IMR-90 (cell line): ENCODE measurements at places on chromosomes 6 and 20. TPM values are rescaled to one million over a fixed set of nuclear protein-coding genes. Genes with fewer than 3 reads are reported as not detected.
A peak's percentile ranks its signal among the peaks of the same experiment; 100 is the strongest.

DNA sequence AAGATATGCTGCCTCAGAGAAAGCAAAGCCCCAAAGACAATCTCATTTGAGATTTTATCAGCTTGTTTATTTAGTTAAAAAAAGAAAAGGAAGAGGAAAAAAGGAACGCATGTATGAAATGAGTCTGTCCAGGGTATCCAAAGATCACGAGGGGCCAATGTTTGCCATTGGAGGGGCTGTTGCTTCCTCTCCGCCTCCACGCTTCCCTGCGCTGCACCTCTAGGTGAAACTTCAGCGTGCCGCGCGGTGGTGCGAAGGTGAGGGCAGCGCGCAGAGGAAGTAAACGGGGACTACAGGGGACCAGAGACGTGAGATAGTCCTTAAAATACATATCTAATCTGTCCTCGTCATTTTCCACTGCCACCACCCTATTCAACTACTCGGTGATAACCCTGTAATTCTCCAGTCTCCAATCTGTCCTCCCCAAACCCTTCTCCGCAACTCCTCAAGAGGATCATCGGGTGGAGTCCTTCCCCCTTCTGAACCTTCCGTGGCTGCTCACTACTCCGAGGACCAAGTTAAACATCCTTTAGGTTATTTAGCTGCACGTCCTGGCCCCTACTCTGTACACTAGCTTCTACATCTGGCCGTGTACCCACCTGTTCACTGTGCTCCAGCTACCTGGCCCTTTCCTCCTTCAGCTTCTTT lies 1.1 kb upstream of the DCBLD1 start:
- DNase-seq, result no peak
- no peak overlapping the region for H3K4me3 ChIP-seq
- H3K27me3 ChIP-seq, result no peaks in the 10 kb centered on the region
- H3K4me1 ChIP-seq, result no peaks in the 10 kb centered on the region; the same call in 1 of the 2 replicates

- no peaks in the 10 kb centered on the region for H3K27me3 ChIP-seq
- H3K36me3 ChIP-seq, result no peaks in the 10 kb centered on the region
- H3K4me3 ChIP-seq, result no peak overlapping the region
- H3K4me1 ChIP-seq, result peaks cover 21% of the 10 kb centered on the region
Measured at GRCh38 chr6:125104425-125104824, 49.1 kb upstream of the TPD52L1 start.

DNA sequence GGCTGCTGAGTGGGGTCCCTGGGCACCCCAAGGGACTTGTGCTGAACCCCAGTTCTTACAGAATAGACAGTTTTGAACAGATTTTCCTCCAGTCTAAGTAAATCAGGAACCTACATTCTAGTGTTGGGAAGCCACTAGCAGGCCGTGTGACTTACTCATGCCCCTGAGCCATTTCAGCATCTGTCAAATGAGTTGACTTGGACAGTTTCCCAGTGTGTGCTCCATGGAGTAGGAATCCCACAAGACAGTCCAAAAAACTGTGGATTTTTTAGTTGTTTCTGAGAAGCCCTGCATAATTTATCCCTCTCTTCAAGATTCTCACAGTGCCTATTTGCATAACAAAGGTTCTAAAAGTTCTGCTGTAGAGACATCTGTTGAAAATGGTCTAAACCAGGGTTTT lies 2.1 kb downstream of the GABRR2 start:
- DNase-seq, result peak; percentile 92
- no peak overlapping the region for H3K4me3 ChIP-seq
- peaks cover 8% of the 10 kb centered on the region for H3K27me3 ChIP-seq

DNA sequence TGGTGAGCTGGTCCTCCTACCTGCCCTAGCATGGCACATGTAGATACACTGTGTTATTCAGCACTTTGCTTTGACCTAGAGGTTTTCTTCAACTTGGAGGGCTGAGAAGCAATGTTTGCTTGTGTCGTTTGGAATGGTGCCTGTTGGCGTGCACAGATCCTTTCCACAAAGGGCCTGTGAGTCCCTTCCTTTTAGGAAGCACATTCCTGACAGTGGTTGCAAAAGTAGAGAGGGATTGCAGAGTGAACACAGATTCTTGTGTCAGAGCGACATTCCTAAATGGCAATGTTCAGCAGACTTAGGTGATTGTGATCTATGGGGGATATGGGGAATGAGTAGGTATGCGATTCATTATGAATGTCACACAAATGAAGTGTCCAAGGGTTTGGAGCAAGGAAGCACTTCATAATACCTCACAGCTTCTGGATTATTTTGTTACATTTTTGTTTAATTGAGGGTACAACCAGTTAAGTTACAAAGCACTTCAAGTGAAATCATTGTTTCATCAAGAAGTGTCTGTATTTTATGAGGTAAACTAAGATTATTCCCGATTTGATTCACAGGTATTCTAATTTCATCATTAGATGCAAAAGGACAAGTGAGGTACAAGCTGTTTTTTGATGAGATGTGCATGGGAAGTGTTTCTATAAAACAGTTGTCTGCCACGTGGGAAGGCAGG lies 713 bp upstream of the RNF144B start:
- H3K4me1 ChIP-seq, result peaks cover 7% of the 10 kb centered on the region
- no peaks in the 10 kb centered on the region for H3K36me3 ChIP-seq
- peak; percentile 38 for DNase-seq
- no peak overlapping the region for H3K4me3 ChIP-seq

Gene OPN5
- polyA plus RNA-seq, result not detected in 2 replicates

GRCh38 chr20:3932681-3933080 lies 43.5 kb downstream of the PANK2 start:
- H3K4me1 ChIP-seq, result peaks cover 19% of the 10 kb centered on the region
- H3K36me3 ChIP-seq, result peaks cover 47% of the 10 kb centered on the region
- no peak overlapping the region for H3K4me3 ChIP-seq
- H3K27ac ChIP-seq, result peak overlapping the region; percentile 11; the same call in 1 of the 2 replicates

DNA sequence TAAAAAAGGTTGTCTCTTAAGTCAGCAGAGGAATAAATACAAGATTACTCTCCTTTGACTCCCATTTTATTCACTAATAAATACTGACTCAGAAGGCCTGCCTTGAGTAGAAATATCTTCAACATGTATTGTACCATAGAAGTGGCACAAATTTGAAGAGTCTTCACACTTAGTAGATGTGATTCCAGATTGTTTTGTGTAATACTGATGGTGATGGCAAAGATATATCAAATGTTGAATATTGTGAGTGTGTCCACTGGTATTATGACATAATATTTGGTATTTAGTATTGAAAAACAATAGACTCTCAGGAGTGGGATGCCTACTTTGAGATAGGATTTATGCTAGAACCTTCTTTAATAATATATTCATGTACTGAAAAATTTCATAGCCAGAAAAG lies 7.0 kb downstream of the ADGRB3 start:
- no peaks in the 10 kb centered on the region for H3K36me3 ChIP-seq
- no peaks in the 10 kb centered on the region for H3K4me1 ChIP-seq
- H3K4me3 ChIP-seq, result no peak overlapping the region
- no peaks in the 10 kb centered on the region for H3K27me3 ChIP-seq
- DNase-seq, result no peak

Gene CCN2
- polyA plus RNA-seq, result 1,205 and 1,345 TPM in 2 replicates

Gene BNIP5
- not detected in 2 replicates for polyA plus RNA-seq

GRCh38 chr20:52905241-52905994 lies 66.7 kb upstream of the TSHZ2 start:
- no peaks in the 10 kb centered on the region for H3K4me1 ChIP-seq

- H3K4me3 ChIP-seq, result no peak overlapping the region
- no peaks in the 10 kb centered on the region for H3K36me3 ChIP-seq
- H3K27me3 ChIP-seq, result peaks cover 8% of the 10 kb centered on the region
- no peak overlapping the region for H3K27ac ChIP-seq
Measured at GRCh38 chr6:15995493-15995892, 133.4 kb upstream of the MYLIP start.

DNA sequence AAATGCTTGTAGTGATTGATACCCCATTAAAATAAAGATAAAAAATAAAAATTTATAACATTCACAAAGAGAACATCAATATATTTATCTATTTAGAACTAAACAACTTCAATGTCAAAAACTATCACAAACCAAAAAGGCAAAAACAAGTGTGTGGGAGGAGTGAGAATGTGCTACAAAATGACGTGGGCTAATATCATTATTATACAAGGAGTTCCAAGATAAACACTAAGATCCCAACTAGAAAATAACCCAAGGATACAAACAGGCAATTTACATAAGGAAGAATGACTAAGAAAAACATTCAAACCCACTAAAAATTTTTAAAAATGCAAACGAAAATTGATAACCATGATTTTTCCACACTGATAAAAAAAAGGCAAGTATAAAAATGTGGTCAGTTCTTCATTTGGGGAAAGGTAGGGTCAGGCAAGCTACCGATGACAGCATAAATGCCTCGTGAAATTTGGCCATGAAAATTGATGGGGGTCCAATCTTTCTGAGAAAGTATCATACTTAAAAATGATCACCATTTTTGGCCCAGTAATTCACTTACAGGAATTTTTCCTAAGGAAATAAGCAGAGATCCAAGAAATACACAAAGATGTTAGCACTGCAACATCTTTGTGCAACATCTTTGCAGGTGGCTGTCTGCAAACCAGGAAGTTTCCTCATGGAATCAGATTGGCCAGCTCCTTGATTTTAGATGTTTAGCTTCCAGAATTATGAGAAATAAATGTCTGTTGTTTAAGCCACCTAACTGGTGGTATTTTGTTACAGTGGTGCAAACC lies 140.2 kb downstream of the TMEM200A start:
- H3K27me3 ChIP-seq, result no peaks in the 10 kb centered on the region
- H3K4me3 ChIP-seq, result no peak overlapping the region
- no peak overlapping the region for H3K27ac ChIP-seq
- no peak for DNase-seq

DNA sequence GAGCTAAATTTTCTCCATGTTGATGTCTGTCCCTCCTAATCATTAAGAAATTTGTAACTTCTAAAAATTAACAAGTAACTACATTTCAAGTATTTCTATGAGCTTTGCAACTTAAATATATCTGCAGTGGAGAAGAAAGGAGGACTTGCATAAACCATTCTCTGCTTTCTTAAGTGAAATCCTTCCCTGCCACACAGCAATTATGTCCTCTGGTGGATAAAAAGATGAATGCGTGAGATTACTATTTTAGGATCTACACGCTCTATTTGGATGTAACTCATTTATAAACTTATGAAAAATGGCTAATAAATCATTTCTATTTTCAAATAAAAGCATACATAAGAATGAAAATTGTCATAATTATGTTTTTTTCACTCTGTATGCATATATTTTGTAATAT lies 338.0 kb upstream of the PTCHD4 start:
- H3K4me1 ChIP-seq, result no peaks in the 10 kb centered on the region
- DNase-seq, result peak; percentile 19
- no peak overlapping the region for H3K27ac ChIP-seq
- H3K27me3 ChIP-seq, result no peaks in the 10 kb centered on the region
- H3K36me3 ChIP-seq, result no peaks in the 10 kb centered on the region

DNA sequence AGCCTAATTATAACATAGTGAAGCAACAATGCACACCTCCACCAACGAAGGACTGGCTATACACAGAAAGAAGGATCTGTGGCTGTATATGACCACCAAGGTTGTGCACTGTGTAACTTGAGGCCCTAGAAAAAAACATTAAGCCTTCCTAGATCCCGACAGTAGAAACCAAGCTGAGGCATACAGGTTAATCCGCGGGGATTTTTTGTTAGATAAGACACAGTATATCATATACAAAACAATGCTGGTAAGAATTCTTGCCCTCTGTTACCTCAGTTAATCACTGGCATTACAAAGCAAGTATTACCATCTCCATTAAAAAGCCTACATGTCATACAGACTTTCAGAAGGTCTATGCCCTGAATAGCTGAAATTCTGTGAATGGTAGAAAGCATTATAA lies 228.8 kb downstream of the TBC1D32 start:
- H3K27me3 ChIP-seq, result no peaks in the 10 kb centered on the region
- no peak overlapping the region for H3K27ac ChIP-seq
- no peak overlapping the region for H3K4me3 ChIP-seq
- H3K36me3 ChIP-seq, result no peaks in the 10 kb centered on the region
- H3K4me1 ChIP-seq, result no peaks in the 10 kb centered on the region
- no peak for DNase-seq

Gene ENPP5
- polyA plus RNA-seq, result not detected in 2 replicates

Gene GPX5
- not detected in 2 replicates for polyA plus RNA-seq

DNA sequence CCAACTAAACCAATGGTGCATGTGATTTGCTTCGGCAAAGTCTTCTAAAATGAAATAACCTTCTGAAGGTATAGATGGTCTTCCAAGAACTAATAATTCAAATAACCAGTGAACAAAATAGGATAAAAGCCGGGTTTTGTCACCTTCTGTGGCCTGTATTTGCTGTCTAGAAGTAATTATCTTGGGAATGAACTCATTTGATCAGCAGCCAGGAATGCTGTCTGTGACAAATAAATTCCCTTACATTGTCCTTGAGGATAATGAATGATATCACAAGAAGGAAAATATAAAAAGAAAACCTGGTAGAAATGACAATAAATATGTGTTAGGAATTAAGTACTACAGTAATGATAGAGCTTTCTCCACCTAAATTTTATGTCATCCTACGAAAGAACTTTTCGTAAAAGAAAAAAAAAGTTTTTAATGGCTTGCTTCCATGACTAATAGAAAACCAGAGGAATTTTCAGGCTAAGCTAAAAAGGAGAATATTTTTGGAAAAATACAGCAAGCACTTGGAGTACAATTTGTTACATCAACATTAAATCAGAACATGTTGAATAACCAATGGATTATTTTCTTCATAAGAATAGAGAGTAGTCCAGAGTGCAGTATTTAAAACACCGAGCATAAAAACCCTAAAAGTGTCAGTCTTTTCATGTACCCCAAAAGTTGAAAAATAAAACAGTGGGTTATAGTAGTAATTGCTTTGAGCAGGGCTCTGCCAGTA lies 247.7 kb downstream of the TBC1D7 start:
- H3K27ac ChIP-seq, result no peak overlapping the region
- DNase-seq, result no peak
- no peaks in the 10 kb centered on the region for H3K4me1 ChIP-seq
- H3K4me3 ChIP-seq, result no peak overlapping the region
- H3K36me3 ChIP-seq, result no peaks in the 10 kb centered on the region

- no peak overlapping the region for H3K27ac ChIP-seq
- DNase-seq, result peak; percentile 6
- no peak overlapping the region for H3K4me3 ChIP-seq
- peaks cover 3% of the 10 kb centered on the region; the same call in 1 of the 2 replicates for H3K4me1 ChIP-seq
- no peaks in the 10 kb centered on the region for H3K36me3 ChIP-seq
Measured at GRCh38 chr6:100260584-100260983, 204.1 kb downstream of the SIM1 start.

DNA sequence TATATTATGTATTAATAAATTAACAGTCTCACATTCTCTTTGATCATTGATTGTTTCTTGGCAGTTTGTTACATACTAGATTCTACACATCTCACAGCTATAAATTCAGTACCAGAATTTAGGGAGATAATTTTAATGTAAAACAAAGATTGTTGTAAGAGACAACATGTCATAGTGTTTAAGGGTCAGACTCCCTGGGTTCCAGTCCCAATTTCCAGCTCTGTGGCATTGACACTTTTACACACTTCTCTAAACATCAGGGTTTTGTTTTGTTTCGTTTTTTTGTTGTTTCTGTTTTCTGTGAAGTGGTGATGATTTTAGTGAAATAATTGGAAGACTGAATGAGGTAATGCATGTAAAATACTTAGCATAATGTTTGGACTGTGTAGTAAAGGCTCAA lies 19.9 kb downstream of the ADGRB3 start:
- DNase-seq, result no peak
- no peaks in the 10 kb centered on the region for H3K27me3 ChIP-seq
- H3K27ac ChIP-seq, result no peak overlapping the region
- H3K36me3 ChIP-seq, result no peaks in the 10 kb centered on the region
- H3K4me3 ChIP-seq, result no peak overlapping the region
- H3K4me1 ChIP-seq, result no peaks in the 10 kb centered on the region

GRCh38 chr6:152463164-152463563 lies 174.0 kb downstream of the SYNE1 start:
- H3K36me3 ChIP-seq, result peaks cover 1% of the 10 kb centered on the region; the same call in 1 of the 2 replicates
- peaks cover 9% of the 10 kb centered on the region for H3K4me1 ChIP-seq
- no peak overlapping the region for H3K27ac ChIP-seq
- H3K27me3 ChIP-seq, result no peaks in the 10 kb centered on the region
- H3K4me3 ChIP-seq, result peak overlapping the region; percentile 22
